ENCODE measurements at places on chromosomes 4 and X.

- DNase-seq, result no peak
These were observed 81.2 kb downstream of the SPCS3 start for GRCh38 chr4:176400816-176401461.

GRCh38 chr4:15542760-15543159 is 73.1 kb downstream of the CC2D2A start:
- no peak for DNase-seq

DNA sequence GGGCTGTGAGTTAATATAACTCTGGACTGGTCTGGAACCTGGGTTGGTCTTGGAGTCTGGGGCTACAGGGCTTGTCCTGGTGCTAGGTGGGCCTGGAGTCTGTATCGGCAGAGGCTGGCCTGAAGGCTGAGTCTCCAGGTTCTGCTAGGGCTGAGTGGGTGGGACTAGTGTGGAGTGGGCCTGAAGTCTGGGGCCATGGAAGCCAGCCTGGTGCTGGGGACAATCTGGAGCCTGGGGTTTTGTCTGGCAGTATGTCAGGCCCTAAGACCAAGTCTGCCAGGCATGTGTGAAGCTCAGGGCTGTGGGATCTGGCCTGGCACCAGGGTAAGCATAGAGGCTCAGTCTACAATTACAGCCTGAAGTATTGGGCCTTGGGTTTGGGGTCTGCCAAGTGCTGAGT is 742.6 kb upstream of the GRIA3 start:
- no peak for DNase-seq

- no peak for DNase-seq
These were observed 124.5 kb upstream of the GIMD1 start for GRCh38 chr4:106493086-106493485.

DNA sequence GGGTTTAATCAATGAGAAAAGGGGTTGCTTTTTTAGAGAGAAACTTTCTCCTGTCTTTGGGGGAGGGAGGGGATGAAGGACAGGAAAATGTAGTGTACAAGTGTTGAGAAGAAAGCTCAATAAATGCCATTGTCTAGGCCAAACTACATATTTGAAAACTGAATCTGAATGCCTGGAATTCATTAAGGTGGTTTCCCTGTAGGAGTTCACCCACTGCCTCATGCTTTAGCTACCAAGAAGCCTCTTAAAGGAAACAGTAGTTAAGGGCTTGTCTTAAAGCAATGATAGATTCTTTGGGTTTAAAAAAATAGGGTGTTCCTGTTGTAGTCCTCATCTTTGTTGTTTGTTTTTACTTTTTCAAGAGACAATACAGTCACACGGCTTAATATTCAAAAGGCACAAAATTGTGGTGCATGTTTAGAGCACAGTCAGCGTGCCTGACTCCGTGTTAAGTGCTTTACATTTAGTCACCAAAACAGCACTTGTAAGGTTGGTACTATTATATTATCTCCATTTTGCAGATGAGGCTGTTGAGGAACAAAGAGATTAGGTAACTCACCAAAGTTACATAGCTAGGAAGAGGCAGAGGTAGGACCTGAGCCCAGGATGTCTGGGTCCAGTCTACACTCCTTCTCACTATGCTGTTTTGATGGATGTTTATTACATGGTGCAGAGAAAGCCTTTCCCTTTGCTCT is 46.0 kb downstream of the FNIP2 start:
- no peak for DNase-seq
